ENCODE measurements at places on chromosomes 1 and 21.

DNA sequence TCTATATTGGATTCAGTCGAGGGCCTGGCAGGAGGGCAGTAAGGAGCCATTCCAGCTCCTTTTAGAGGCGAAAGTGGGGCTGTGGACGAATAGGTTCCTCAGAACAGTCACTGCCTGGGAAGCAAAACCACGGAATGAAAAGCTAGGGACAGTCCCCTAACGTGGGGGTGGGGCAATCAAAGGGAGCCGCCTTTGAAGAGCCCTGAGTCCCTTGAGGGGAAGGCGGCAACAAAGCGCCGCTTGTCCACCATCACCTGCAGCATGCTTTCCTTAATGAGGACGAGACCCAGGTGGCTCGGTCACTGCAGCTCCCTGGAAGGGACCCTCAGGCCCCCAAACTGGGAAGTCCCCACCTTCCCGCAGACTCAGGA, 184.7 kb downstream of the ETS2 start:
- DNase-seq: no peak

- DNase-seq: no peak
Measured at GRCh38 chr1:114979278-114979891, 50.2 kb upstream of the TSHB start.

GRCh38 chr1:53660666-53661065, 78.3 kb downstream of the GLIS1 start:
- no peak for DNase-seq

DNA sequence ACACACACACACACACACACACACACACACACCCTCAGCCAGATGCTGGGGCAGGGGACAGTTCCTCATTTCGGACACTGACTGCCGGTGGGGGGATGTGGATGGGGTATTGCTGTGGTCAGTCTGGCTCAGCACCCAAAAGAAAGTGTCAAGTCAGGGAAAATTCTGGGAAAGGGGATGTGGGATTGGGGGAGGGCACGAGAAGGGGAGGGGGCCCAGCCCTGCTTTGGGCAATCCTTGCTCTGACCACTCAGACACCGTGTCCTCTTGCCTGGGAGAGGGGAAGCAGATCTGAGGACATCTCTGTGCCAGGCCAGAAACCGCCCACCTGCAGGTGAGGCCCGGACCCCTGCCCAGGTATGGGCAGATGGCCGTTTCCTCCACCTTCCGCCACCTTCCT, at the start of gene C1QC:
C1QC (plus strand) TSS at position 253 of the 400 bp plus-strand sequence. CDS start 391 bp downstream, outside the sequence.
- no peak for DNase-seq

- no peak for DNase-seq
Measured at GRCh38 chr1:163528710-163529348, 207.1 kb downstream of the NUF2 start.
